ENCODE measurements at places on chromosomes 3 and 15.
A peak's percentile ranks its signal among the peaks of the same experiment; 100 is the strongest.

- no peak for DNase-seq
These were observed 37.1 kb downstream of the SEMA3G start for GRCh38 chr3:52407779-52408178.

GRCh38 chr15:66288551-66289185 lies 4.7 kb upstream of the DIS3L start:
- no peak for DNase-seq

DNA sequence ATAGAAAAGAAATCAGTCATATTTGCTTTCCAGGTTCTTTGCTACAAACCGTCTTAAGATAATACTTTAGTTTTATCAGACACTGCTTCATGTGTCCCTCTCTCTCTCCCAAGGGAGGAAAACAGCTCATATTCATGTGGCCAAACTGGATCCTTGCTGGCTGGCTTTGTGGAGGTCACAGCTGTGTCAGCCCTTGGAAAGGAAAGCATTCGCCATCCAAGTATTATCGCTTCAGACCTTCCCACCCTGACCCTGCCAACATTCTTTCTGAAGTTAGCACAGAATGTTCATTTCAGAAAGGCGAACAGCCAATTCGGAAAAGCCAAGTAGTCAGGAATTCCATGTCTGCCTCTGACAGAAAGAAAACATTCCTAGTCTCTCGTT lies 213.6 kb downstream of the FEZF2 start:
- peak; percentile 46 for DNase-seq

GRCh38 chr3:182911782-182912111 lies 68.6 kb downstream of the DCUN1D1 start:
- no peak for DNase-seq

- DNase-seq, result no peak
These were observed 18.6 kb downstream of the MAGEF1 start for GRCh38 chr3:184693011-184693975.
